ENCODE measurements at places on chromosomes 3 and 15.
A peak's percentile ranks its signal among the peaks of the same experiment; 100 is the strongest.

DNA sequence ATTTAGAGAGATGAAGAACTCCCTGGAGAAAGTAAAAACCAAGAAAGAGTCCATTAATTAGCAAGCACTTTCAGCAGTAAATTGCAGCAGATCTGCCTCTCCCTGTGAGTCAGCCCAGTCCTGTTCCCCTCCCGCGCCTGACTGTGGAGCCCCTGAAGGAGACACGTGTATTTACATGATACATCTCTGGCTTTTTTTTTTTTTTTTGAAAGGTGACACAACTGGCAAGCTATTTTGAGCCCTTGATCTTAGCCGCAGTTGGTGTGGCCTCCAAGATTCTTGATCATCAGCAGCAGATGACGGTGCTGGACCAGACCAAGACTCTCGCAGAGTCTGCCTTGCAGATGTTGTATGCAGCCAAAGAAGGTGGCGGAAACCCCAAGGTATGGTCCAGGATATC, 271.8 kb upstream of the TPM1 start:
- peak; percentile 71 for DNase-seq

GRCh38 chr3:30640851-30641250, 34.5 kb downstream of the TGFBR2 start:
- no peak for DNase-seq

GRCh38 chr3:30161375-30161774, 445.0 kb upstream of the TGFBR2 start:
- peak; percentile 24 for DNase-seq

GRCh38 chr3:153631102-153631501, 469.1 kb downstream of the RAP2B start:
- no peak for DNase-seq

- no peak for DNase-seq
Measured at GRCh38 chr15:89317186-89317720, 17.4 kb downstream of the POLG start.

DNA sequence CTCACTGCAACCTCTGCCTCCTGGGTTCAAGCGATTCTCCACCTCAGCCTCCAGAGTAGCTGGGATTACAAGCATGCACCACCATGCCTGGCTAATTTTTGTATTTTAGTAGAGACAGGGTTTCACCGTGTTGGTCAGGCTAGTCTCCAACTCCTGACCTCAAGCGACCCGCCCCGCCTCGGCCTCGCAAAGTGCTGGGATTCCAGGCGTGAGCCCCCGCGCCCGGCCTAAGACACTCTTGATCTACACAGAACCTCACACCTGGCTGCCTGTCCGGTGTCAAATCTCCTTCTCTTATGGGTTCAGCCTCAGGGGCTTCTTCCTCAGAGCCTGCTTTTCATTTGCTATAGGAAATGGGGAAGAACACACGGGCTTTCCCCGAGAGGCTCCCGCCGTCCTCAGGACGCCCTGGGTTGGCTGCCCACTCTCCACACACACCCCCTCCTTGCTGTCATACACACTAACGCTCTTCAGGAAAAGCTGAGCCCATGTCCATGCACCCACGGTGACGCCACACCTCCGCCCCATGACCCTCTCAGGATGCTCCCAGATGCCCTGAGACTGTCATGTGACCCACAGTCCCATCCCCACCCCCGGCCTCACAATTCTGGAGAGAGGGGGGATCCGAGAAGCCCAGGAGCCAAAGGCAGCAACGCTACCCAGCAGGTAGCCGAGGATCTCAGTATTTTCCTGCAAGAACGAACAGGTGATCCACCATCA, 10.4 kb downstream of the TMEM44 start:
- DNase-seq, result no peak

DNA sequence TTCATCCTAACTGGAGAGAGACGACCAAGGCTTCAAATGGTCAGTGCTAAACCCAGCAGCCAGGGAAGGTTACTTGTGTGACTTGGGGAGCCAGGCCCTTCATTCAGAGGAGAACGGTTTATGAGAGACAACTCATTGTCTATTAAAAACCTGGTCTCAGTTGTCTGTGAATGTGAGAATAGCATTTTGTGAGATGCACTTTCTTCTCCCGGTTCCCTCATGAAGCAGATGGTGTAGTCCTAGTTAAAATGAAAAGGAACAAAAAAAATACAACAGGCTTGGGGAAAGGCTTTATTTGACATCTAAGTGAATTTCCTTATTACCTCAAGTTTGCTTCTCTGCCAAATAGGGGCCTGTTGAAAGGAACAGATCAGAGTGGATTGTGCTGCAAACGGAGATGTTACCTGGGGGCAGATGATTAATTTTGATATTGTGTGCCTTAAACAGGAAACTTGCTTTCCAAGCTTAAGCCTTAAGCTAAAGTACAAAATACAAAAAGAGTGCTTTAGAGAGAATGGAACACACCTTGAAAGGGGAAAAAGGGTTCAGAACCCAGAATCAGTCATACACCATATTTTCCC, 202.7 kb upstream of the BHLHE40 start:
- no peak for DNase-seq

GRCh38 chr15:83977992-83978391, 257.6 kb upstream of the GOLGA6L4 start:
- no peak for DNase-seq

- no peak for DNase-seq
Measured at GRCh38 chr15:85500060-85500708, 119.8 kb downstream of the AKAP13 start.

- no peak for DNase-seq
Measured at GRCh38 chr3:17938313-17938712, 195.9 kb upstream of the TBC1D5 start.

GRCh38 chr15:58459045-58459444, 27.3 kb downstream of the LIPC start:
- DNase-seq, result no peak

GRCh38 chr3:149881879-149882278, 68.9 kb downstream of the RNF13 start:
- DNase-seq, result no peak

- no peak for DNase-seq
Measured at GRCh38 chr3:567488-568185, 371.1 kb downstream of the CHL1 start.

- DNase-seq, result no peak
Measured at GRCh38 chr3:152323834-152324233, 55.1 kb downstream of the MBNL1 start.

- DNase-seq, result no peak
Measured at GRCh38 chr15:88604381-88605188, 16.6 kb upstream of the AEN start.

DNA sequence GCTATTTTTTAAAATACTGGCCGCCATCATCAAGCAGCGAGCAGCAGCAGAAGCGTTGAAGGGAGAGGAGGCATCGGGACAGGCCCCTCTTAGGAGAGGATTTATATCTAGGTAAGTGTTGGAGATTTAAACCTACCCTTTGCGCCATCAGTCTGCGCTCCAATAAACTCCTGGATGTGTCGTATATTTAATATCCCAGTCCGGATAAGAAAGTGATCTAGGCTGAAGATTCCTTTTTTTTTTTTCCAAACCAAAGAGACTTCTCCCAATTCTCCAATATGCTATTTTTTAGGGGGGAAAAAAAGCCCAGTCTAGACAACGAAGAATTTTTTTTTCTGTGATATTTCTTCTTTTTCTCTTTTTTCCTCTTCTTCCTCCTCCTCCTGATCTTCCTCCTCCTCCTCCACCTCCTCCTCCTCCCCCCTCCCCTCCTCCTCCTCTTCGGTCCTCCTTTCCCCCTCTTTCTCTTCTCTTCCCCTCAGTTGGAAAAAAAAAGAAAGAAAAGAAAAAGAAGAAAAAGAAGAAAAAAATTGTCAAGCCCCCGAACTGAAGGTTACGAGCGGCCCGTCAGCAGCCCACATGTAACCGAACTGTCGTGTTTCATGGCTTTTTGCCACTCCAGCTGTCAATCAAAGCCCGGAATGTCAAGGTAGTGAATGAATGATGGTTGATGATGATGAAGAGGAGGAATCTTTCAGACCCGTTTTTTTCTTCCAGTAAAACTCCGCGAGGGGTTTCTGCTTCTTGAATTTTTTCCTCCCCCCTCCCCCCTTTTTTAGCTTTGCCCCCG, 835 bp downstream of the MEIS2 start:
- DNase-seq, result no peak

- DNase-seq, result no peak
Measured at GRCh38 chr15:96699871-96700401, 369.4 kb downstream of the NR2F2 start.

DNA sequence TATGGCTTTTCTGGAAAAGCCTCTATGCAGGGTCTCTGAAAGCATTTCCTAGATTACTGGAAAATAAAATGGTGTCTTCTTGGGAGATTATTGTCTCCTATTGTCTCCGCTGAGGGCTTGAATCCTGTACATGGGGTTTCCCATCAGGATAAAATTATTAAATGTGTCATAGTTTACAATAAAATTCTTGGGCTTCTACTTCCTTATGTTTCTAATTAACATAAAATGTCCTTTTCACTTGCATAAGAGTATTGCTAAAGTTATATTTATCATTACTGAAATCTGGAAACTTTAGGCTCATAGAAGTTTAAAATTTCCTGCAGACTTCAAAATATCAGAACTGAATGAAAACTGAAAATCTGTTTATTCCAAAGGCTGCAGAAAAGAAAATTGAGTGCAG, 595.5 kb upstream of the AGTR1 start:
- peak; percentile 3 for DNase-seq

DNA sequence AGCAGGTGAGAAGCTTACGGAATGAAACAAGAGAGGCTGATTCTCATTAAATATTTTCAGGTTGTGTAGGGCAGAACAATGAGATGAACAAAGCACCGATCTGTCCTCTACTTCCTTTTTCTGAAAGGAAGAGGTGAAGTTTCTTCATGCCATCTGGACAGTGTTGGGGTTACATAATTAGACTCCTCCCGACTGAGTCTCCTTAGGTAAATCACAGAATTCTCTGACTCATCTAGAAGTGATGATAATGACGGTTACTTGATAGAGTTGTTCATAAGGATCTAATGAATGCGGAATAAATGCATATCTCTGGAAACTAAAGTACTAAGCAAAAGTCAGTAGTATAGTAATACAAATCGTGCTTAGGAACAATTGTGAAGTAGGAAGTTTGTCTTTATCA, 21.2 kb downstream of the CRTC3 start:
- DNase-seq, result no peak

DNA sequence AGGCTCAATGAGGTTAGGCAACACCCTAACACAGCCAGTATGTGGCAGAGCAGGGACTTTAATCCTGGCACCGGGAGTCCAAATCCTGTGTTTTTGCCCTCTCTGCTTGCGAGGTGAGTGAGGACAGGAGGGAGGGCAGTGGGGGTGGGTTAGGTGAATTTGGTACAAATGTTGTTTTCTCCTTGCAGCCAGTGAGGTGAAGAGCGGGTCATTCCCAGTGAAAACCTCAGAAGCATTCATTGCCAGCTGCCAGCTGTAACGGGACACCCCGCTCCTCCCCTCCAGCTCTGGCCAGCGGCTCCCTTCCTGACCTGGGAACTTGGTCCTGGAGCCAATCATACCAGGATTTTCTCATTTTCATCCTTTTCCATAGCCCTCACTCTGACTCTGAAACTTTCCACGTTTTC, 45.7 kb upstream of the RAB6B start:
- no peak for DNase-seq

DNA sequence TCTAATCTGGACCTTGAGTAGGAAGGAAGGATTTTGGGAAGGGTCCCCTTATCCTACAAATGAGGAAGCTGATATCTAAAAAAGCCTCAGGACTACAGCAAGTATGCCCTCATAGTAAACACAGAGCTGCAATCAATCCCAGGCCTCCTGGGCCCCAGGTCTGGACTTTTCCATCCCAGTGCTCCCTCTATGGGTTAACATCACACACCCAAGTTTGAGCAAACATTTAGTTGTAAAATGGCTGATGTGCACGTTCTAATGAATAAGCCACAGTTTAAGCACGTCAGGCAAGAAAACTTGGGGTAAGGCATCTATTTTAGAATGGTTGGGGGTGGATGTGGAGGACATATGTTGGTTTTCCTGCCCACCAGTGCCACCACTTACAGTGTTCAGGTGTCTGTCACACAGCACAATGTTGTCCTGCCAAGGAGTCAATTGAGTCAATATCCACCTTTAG, 44.3 kb upstream of the UBE2E1 start:
- no peak for DNase-seq

DNA sequence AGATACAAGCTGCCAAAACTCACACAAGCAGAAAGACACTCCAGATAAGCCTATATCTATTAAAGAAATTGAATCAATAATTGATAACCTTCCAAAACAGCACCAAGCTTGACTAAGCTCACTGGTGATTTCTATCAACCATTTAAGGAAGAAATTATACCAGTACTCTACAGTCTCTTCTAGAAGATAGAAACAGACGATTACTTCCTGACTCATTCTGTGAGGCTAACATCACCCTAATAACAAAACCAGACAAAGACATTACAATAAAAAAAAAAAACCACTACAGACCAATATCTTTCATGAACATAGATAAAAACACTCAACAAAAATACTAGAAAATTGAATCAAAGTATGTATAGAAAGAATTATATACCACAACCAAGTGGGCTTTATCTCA, 20.2 kb downstream of the CHDH start:
- no peak for DNase-seq

- DNase-seq, result no peak
Measured at GRCh38 chr3:14286887-14287500, 108.4 kb downstream of the LSM3 start.

DNA sequence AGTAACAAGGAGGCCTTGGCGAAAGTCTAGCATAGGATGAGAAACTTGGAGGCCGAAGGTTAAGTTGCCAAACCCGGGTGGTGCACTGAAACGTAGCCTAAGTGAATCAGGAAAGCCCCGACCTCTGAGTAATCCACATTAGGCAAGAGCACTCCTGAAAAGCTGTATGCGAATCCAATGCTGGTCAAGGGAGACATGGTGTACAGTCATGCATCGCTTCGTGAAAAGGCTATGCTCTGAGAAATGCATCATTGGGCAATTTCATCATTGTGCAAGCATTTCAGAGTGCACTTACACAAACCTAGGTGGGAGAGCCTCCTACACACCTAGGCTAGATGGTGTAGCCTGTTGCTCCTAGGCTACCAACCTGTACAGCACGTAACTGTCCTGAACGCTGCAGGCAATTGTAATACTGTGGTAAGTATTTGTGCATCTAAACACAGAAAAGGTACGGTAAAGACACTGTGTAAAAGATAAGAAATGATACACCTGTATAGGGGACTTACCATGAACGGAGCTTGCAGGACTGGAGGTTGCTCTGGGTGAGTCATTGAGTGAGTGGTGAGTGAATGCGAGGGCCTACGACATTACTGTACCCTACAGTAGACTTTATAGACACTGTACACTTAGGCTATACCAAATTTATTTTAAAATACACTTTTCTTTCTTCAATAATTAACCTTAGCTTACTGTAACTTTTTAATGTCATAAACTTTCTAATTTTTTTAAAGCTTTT, 222.5 kb downstream of the SHQ1 start:
- DNase-seq, result peak; percentile 37

- peak; percentile 82 for DNase-seq
Measured at GRCh38 chr3:187954873-187955586, 198.9 kb upstream of the LPP start.

- no peak for DNase-seq
Measured at GRCh38 chr3:62139957-62140356, 233.4 kb downstream of the FEZF2 start.

DNA sequence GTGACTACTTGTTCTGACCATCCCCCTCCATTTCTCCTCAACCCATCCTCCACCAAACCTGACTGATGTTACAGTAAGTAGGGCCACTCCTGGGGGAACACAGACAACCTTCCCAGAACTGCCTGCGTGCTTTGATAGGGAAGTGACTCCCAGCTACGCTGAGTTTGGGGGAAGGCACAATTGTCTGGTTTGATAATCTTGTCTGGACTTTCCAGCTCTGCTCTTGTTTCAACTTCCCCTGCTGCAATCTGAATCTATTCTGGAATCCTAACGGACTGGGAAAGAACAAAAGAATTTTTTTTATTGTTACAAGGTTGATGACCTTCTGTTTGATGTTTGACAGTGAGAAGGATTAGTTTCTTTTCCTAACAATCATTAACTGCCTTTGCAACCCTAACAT, 895.6 kb downstream of the ROBO1 start:
- DNase-seq, result no peak
